ENCODE measurements at places on chromosomes 5 and 9.

GRCh38 chr5:143311428-143311827, 92.1 kb downstream of the NR3C1 start:
- no peak for DNase-seq

GRCh38 chr5:154430466-154430865, 15.3 kb upstream of the SAP30L start:
- no peak for DNase-seq

DNA sequence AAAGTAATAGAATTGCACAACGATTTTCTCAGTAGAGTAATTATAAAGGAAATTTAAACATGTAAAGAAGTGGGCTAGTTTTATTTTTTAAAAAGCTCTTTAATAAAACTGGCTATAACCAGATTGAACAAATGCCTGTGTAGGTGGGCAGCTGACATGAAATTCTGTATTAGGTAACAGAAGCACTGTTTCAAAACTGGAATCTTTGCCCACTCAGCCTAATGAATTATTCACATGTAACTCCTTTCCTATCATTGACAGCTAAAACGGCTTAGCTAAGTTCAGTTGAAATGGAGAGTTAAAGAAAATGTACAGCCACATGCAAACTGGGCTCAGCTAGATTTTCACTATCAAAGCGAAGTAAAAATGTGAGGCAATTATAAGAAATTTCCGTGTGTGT, 1300.1 kb upstream of the ACO1 start:
- no peak for DNase-seq

DNA sequence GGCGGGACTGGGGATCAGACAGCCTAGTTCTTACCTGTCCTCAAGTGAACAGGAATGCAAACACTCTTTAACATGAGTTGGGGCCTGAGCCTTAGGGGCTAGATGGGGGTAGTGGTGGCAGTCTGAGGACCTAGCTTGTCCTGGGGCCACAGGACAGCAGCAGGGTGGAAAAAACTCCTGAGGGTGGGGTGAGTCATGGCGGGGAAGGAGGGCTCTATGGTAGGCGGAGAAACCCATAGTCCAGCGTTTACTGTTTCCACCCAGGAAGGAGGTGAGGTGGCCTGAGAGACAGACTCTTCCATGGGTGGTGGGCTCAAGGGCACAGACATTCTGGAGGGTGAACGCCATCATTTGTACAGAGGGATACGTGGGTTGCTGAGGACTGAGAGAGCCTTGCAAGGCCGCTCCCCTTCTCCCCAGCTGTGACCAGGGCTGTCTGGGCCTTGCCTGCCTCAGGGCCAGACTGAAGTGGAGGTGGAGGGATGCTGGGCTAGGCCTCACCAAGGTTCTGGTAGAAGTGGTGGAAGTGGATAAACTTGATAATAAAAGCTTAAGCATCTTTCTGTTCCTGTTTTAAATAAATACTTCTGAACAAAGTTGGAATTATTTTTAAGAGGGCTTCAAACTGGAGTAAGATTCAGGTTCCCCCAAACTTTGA, 1.1 kb upstream of the TSPAN17 start:
- no peak for DNase-seq

GRCh38 chr9:93546356-93546755, 30.0 kb upstream of the PHF2 start:
- DNase-seq, result no peak

- no peak for DNase-seq
These were observed 77.3 kb downstream of the PAM start for GRCh38 chr5:102832445-102832844.

- no peak for DNase-seq
These were observed 159.8 kb downstream of the ZSWIM6 start for GRCh38 chr5:61491861-61492260.

DNA sequence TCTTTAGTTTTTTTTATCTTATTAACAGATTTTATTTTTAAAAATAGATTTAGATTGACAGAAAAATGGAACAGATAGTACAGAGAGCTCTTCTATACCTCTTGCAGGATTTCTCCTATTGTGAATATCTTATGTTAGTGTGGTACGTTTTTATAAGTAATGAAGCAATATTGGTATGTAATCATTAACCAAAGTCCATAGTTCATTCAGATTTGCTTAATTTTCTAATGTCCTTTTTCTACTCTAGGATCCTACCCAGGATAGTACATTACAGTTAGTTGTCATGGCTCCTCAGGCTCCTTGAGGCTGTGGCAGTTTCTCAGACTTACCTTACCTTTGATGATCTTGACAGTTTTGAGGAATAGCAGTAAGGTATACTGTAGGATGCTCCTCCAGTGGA, 30.4 kb downstream of the PPP2R2B start:
- DNase-seq, result no peak

DNA sequence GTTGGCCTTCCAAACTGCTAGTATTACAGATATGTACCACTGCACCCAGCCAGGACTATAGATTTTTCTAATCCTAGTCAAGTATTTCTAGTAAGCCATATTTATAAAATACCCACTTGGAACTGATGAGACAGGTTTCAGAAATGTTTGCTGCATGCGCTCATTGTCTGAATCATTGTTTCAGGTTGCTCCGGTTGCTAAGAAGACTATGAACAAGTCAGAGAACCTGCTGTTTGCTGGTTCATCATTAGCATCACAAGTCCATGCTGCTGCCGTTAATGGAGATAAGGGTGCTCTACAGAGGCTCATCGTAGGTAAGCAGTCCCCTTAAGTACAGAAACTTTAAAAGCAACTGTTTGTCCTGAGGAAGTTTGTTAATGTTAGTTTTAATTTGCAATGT, 5.3 kb downstream of the INVS start:
- no peak for DNase-seq

DNA sequence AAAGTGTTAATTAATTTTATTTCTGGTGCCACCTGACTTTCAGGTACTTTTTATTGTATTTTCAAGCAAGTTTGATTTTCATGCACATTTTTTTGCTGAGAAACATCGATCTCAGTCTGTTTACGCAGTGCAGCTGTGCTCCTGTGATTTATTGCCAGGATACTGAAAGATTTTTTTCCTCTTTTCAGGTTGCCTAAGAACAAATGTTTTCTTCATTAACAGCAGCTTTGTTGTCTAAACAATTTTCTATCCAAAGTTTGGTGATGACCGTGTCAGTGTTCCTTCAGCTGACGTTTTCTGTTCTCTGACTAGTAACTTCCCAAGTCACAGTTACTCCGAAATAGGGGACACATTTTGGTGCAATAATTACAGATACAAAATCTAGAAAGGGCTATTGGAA, 78.1 kb downstream of the VCAN start:
- no peak for DNase-seq

DNA sequence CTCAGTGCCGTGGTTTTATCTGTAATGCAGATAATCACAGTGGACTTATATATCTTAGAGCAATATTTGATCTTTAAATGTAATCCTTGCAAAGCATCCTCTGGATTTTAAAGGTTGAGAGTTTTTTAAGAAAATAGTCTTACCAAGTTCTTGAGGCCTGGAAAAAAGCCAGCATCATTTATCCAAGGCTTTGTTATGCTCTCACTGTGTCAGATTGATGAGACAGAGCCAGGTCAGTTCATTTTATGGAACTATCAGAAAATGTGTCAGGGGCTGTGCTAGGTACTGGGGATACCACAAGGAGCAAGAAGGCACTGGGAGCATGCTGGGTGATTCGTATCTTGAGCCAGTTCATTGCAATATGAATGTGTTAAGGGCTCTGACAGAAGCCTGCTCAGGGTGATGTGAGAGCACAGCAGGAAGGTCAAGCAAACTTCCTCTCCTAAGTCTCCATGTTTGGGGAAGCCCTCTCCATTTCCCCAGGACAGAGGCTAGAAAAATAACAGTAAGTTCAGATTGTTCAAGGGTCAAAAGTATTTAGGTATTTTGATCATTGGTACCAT, 19.7 kb downstream of the C7 start:
- no peak for DNase-seq

GRCh38 chr5:132456987-132457361, 33.6 kb downstream of the IRF1 start:
- no peak for DNase-seq

DNA sequence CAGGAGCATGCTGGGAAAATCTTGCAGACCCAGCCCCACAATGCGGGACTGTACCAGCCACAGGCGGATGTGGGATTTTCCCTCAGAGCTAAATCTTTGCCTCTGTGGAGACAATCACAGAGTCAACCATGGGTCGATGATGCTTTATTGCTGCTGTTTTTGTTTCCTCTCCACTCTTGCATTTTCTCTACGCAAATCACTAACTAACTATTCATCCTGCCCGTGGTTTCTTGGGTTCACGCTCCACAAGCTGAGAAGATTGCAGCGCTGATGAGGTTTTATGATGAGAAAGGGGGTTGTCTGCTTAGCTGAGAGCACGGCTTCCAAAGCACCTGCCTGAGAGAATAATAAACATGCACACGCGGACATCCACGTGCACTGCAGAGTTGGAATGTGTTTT, 500.2 kb upstream of the ADAMTS16 start:
- DNase-seq, result no peak

DNA sequence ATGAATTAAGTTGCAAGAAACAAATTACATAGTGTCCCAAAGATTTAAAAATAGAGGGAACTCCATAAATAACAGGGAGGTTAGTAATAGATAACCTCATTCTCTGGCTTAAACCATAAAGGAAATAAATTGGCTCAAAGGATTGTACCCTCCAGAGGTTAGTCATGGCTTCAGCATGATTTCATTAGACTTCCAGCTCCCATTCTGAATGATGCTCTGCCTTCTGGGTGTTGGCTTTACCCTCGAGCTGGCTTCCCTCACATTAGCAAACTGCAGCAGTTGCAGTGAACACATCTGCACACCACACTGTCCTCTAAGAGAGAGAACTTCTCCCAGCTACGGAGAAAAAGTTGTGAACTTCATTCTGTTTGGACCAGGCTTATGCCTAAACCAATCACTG, 70.4 kb downstream of the RGS7BP start:
- no peak for DNase-seq

- DNase-seq, result no peak
These were observed 267.4 kb downstream of the HSPA4 start for GRCh38 chr5:133319244-133319643.

GRCh38 chr9:127300886-127301447, 36.4 kb downstream of the GARNL3 start:
- no peak for DNase-seq

GRCh38 chr9:135224286-135224877, 136.9 kb downstream of the OLFM1 start:
- no peak for DNase-seq

- DNase-seq, result no peak
These were observed 81.9 kb downstream of the DMRTA1 start for GRCh38 chr9:22528485-22528884.

GRCh38 chr9:124752967-124753366, 18.1 kb downstream of the NR6A1 start:
- no peak for DNase-seq

DNA sequence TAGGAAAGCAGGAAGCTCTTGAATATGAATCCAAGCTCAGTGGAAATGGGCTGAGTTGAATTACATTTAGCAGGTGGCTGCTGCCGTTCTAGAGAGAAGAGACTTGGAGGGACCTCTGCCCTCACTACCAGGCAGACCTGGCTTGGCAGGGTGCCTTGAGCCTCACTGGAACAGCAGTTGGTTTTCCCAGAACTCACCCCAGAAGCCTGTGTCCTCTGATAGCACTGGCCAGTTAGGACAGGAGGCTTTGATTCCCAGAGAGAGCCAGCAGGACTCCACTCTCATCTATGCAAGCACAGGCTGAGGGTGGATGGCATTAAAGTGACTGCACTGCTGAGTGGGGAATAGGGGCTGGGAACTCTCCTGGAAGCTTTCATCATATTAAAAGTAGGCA, 54.8 kb downstream of the PWWP2A start:
- DNase-seq, result no peak

DNA sequence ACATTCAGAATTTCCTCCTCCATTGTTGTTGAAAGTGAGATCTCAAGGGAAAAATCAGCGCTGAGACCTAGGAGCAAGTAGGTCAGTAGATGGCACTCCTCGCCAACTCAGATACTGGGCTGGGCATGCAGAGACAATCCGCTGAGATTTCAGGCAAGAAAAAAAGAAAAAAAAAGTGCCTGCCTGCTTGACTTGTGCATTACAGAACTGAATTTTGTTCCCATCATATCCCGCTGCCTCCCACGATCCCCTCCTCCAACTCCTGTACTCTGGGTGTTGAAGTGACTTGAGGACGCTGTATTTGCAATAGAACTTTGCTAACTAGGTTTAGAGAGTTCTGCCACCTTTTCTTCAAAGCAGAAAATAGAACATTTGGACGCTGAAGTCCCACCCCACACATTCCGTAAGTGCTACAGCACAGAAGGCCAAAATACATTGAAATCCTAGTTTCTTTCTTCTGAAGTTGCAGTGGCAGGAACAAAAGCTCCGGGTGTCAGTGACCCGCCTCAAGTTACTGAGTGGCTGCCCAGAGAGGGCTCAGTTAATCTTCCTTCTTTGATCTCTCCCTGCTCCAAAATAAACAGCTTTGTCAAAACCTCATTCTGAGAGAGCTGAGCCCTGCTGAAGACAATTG, 265.8 kb downstream of the MLLT3 start:
- no peak for DNase-seq

GRCh38 chr9:357560-357959, 142.9 kb downstream of the DOCK8 start:
- no peak for DNase-seq

DNA sequence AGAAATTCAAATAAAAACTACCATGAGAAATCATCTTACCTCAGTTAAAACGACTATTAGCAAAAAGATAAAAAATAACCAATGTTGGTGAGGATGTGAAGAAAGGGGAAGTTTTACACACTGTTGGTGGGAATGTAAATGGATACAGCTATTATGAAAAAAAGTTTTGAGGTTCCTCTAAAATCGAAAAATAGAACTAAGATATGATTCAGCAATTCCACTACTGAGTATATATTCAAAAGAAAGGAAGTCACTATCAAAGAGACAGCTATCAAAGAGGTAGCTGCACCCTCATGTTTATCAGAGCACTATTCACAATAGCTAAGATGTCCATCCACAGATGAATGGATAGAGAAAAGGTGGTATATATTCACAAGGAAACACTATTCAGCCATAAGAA, 1888.4 kb downstream of the MAT2B start:
- DNase-seq, result no peak

DNA sequence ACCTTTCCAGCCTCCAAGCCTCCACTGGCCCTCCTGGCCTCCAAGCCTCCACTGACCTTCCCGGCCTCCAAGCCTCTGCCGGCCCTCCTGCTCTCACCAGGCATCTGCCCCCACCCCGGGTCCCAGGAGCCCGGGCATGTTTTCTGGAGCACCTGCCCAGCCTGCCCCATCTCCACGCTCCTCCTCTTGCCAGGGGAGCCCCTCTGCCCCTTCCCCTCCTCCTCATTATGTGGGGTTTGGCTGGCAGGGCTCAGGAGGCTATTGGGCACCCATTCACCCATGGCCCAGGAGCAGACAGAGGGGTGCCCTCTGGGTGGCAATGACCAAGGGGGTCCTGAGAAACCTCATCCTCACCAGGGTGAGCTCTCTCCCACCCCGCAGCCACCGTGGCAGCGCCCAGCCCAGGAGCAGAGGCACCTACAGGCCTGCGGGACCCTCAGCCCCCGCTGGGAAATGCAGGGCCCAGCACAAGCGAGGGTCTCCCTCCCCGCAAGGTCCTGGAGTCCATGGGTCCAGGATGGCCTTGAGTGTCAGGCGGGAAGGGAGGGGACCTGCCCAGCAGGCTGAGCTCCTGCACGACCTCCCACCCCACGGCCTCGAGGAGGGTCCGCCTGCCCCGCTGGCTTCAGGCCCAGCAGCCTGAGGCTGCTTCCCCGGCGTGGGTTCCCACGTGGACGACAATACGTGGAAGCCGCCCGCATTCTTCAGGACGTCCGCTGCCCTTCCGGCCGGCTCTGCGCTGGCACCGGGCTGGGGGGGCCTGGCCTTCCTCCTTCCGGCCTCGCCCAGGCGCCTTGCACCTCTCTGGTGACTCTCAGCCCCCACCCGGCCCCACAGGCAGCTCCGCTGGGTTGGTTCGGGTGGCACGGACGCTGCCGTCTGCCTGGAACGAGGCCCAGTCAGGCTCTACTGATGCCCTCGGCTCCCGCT, 51.4 kb upstream of the NRARP start:
- DNase-seq, result no peak
